Stimulated activated CD4-positive, alpha-beta T cell treated with anti-CD3 and anti-CD28 coated beads, Interleukin-4, amount 100 ng/mL, for 48 hours (primary cell): ENCODE measurements at places on chromosomes 3 and 15.

- no peak for DNase-seq
These were observed 43.7 kb downstream of the STAG1 start for GRCh38 chr3:136708333-136708985.

DNA sequence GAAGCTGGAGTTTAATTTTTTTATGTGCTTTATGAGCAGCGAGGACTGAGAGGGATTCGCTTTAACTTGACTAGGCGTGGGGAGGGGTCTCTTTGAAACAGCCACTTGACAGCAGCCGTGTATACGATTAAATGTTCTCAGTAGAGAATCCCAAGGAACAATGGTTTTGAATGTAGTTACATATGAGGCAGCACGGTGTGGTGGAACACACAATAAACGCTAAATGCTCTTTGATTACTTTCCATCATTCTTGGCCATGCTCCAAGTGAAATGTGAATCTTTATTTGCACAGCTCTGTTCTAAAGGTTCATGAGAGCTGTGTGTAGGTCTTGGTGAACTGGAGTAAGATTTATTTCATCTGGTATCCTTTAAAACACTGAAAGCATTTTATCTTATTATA is 251.4 kb upstream of the TGFBR2 start:
- DNase-seq: no peak

DNA sequence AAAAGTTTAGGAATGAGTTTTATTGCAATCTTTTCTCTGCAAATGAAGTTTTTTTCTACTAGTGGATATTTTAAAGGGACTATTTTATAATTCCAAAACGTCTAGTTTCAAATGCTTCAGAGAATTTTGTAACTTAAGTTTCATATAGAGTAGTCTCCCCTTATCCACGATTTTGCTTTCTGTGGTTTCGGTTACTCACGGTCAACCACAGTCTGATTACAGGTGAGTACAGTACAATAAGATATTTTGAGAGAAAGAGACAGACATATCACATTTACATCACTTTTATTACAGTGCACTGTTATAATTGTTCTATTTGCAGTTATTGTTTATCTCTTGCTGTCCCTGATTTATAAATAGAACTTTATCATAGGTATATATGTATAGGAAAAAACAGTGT is 7.4 kb upstream of the EOGT start:
- DNase-seq: no peak

GRCh38 chr3:127002195-127003174 is 19.6 kb downstream of the PLXNA1 start:
- no peak for DNase-seq

GRCh38 chr3:3504686-3505085 is 294.5 kb upstream of the LRRN1 start:
- no peak for DNase-seq

DNA sequence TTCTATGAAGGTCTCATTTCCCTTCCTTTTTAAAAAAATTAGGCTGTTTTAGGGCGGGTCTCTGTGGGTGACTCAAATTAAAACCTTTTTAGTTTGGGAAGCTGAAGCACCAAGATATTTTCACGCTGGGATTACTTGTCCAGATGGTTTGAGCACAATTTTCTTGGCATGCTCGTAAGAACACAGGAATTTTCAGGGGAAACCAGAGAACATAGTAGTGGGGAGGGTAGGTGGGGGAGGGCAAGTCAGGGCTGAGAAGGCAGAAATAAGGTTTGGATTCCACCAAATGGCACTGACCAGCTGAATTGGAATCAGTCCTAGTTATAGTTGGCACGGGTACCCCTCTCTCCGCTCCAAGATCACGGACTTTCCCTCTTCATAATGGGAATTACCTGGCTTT is 97.3 kb upstream of the LRIG1 start:
- no peak for DNase-seq

DNA sequence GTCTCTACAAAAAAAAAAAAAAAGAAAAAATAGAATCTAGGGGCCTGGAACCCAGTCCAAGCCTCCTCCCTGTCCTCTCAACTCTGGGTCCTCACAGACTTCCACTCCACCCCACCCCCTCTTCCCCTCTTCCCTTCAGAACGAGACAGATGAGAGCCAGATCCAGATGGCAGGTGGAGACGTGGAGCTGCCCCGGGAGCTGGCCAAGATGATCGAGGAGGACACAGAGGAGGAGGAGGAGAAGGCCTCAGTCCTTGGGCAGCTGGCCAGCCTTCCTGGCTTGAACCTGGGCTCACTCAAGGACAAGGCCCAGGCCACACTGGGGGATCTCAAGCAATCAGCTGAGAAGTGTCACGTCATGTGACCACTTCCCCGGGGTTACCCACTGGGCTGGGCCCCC is 3.6 kb downstream of the CPLX3 start:
- DNase-seq: no peak

DNA sequence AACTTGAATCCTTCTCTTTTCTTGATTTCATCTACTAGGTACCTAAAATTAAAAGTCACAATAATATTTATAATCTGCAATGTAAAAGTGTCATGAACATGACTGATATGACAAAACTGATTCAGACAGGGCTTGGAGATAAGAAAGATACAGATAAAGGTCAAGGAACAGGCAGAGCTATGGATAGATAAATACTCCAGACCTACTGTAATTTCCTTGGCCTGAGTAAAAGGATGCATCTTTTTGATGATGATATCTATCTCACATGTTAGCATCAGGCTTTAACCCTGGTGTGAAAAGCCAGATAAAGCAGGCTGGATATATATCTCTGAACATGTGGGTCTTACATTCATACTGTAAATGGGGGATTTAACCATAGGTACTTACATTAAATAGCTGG is 108.1 kb downstream of the GADL1 start:
- DNase-seq: no peak

- no peak for DNase-seq
These were observed 21.1 kb downstream of the ANXA2 start for GRCh38 chr15:60376677-60377095.

DNA sequence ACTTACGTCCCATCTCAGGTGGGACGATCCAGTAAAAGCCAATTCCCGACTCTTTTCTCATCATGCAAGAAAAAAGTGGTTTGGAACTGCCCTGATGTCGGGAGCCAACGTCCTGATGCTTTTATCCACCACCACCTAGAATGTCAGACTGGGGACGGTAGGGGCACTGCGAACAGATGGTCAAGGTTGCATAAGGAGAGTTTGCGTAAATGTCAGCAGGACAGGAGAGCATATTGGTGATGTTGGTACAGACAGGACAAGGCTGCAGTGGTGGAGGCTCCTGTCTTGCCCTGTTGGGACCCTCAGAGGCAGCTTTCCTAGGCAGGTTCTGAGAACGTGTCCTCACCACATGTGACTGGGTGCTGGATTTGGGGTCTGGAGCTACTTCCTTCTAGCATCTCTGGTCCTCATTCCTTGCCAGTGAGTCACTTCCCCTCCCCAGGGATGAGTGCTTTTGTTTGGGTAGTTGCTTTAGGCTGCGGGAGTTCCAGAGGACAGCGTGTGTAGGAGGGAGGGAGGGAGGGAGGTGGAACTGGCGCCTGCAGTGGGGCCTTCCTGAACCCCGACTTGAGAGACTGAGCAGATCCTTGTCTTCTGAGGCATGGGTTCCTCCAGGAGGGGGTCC is 21.0 kb downstream of the THSD4 start:
- no peak for DNase-seq

DNA sequence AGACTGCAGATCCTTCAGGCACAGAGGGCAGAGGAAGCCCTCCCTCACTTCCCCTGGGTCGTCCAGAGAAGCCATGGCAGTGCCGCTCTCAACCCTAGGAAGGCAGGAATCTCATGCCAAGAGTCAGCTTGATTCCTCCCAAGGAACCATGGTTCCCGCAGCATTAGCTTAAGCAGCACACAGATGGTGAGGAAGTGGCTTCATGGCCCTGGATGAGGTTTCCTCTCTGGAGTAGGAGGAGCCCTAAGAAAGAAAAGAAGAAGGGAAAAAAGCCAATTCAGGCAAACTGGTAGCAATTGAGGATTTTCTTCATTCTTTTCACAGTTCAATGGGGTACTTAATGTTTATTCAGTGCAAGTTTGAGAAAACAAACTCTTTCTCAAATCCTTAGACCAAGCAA is 2.9 kb downstream of the RBSN start:
- DNase-seq: no peak

GRCh38 chr3:195060531-195061291 is 210.2 kb downstream of the XXYLT1 start:
- DNase-seq: no peak

DNA sequence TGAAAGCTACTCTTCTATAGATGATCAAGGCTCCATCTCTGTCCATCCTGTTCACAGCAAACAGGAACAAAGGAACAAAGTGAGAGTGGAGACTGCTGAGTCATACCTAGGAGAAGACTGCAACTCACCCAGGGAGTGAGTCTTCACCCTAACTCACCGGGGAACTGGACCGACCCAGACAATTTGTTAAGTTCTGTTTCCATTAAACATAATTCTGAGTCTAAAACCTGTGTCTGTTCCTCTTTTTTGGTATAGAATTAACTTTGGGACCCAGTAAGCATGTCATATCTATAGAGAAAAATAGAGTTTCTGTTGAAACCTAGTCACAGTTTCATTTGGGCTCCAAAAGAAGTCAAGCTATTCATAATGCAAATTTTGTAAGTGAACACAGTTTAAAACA is 21.6 kb downstream of the CCDC80 start:
- no peak for DNase-seq

GRCh38 chr3:18124501-18124900 is 300.6 kb downstream of the SATB1 start:
- DNase-seq: no peak

DNA sequence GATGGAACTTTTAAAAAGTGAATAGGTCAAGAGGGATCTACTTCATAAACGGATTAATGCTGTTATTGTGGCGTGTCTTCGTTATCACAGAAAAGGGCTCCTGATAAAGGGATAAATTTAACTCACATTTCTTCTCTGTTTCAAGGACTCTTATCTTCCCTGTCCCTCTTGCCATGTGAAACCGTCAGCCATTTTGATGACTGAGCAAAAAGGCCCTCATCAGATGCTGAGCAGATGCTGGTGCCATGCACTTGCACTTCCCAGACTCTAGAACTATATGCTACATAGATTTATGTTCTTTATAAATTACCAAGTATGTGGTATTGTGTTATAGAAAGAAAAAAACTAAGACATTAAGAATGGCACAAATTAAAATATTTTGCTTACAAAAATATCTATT is 1011.8 kb upstream of the GBE1 start:
- DNase-seq: no peak

DNA sequence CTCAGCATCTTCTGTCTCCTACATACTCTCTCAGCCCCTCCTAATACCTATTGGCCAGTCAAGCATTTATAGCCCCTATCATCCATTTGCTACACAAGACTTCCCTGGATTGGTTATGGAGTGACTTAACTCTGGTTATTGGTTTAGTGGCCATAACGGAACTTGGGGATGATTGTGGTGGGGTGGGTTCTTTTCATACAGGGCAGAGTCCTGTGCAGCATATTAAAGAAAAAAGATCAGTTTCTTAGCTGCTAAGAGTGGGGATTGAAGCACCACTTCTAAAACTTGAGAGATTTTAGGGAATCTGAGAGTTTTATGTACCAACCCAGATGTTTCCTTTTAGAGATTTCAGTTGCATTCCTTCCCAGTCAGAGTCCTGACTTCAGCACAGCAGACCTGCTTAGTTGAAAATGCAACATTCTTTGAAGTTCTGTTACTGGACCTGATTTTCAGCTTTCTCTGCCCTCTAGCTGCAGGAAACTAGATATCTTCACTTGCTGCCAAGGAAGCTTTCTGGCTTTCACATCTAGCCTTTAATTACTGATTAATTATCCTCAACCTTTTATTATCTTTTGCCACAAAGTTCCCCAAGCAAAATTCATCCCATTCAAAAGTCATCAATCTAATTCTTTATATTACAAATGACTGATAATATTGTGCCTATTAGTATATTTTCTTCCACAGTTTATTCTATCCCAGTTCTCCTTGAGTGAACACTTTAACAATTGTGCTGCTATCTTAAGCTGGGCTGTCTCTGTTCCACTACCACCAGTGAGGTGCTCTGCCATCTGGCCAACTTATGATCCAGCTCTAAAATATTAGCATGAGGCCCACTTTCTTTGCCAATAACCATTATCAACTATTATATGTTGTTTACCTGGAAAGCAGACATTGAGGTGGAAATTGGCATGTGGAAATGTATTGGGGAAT is 906.0 kb upstream of the ALCAM start:
- DNase-seq: no peak

DNA sequence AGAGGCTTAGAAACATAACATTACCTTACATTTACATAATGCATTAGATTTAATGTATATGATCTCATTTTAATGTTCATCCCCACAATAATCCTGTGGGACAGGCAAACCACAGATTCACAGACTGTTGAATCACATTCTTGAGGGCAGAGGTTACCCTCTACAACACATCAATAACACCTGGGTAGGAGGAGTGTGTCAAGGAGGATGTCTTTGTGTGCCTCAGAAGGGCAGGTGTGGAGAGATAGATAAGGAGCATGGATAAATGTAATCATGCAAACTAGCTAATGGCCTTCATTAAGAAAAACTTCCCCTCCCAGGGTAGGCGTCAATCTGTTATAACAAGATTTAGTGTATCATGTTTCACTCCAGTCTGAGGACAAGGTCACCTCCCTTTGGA is 12.9 kb upstream of the MB21D2 start:
- DNase-seq: no peak

DNA sequence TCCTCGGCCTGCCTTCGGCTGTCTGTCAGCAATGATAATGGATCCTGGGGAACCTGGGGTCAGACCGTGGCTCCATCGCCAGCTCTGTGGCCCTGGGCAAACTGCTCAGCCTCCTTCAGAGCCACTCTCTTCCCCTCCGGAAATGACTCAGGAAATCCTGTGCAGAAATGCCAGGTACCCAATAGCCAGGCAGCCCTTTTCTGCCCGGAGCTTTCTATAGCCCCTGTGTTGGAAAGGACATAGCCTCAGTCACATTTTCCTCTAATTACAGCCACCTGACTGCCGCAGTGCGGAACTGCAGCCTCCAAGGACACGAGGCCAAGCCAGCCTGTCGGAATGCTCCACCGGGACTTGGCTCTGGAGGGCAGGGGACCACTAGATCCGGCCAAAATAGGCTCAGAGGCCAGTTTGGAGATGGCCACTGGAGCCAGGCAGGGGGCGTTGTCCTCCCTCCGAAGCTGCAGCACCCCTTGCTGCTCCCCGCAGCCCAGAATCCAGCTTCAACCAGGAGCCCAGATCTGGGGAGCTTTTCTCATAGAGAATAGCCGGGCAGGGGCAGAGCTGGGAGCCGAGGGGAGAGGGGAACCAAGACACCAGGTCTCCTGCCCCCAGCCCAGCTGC is 11.6 kb upstream of the ZXDC start:
- no peak for DNase-seq

- DNase-seq: no peak
These were observed 1146.5 kb downstream of the ROBO2 start for GRCh38 chr3:78186404-78186803.
